DMS79 treated with DMSO at 0.1 percent for 48 hours (cell line): ENCODE measurements at places on chromosomes 11 and 22.

GRCh38 chr11:102527041-102527440, 3.5 kb downstream of the MMP7 start:
- DNase-seq = no peak

GRCh38 chr22:29442976-29443375, 4.6 kb downstream of the RFPL1 start:
- no peak for DNase-seq

GRCh38 chr11:48106166-48106565, 110.4 kb upstream of the OR4B1 start:
- no peak for DNase-seq

DNA sequence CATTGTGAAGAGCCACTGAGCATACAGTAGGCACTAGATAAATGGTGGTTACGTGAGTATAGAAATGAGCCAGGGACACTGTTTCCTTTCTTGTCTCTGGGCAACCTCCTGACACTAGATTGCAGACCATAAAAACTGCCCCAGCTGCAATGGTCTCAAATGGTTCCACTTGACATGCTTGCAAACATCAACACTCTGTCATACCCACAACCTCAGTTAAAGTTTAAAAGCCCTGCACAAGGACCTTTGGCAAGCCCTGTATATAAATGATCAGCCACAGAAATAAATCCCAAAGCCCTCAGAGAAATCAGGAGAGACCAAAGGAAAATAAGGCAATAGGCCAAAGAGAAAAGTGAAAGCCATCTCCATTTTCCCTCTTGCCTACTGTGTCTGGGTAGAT, 20.7 kb downstream of the PLEKHA7 start:
- DNase-seq = peak; percentile 60

DNA sequence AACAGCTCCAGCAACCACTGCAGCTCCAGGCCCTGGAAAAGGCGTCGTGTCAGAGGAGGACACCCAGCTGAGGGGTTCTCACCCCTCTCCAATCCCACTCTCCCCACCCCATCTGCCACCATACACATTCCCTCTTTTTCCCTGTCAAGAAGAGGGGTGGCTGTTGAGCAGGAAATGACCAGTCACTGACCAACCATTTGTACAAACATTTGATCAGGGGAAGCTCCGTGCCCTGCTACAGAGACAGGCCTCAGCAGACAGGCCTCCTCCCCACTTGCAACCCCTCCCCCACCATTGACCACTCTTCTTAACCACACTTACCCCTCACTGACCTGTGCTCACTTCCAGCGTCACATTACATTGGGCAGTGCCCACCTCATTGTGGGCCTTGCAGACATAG, 2.3 kb upstream of the VSIG2 start:
- DNase-seq = no peak

DNA sequence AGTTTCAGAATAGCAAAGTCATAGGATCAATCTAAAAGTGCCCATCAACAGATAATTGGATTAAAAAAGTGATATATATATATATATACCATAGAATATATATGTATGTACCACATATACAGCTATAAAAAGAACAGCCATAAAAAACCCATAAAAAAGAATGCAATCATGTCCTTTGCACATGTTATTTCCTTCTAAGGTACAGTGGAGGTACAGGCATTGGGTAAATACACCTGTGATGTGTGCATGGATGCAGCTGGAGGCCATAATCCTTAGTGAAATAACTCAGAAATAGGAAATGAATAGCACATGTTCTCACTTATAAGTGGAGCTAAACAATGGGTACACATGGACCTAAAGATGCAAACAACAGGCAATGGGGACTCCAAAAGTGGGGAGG, 7.1 kb upstream of the DKK3 start:
- no peak for DNase-seq

DNA sequence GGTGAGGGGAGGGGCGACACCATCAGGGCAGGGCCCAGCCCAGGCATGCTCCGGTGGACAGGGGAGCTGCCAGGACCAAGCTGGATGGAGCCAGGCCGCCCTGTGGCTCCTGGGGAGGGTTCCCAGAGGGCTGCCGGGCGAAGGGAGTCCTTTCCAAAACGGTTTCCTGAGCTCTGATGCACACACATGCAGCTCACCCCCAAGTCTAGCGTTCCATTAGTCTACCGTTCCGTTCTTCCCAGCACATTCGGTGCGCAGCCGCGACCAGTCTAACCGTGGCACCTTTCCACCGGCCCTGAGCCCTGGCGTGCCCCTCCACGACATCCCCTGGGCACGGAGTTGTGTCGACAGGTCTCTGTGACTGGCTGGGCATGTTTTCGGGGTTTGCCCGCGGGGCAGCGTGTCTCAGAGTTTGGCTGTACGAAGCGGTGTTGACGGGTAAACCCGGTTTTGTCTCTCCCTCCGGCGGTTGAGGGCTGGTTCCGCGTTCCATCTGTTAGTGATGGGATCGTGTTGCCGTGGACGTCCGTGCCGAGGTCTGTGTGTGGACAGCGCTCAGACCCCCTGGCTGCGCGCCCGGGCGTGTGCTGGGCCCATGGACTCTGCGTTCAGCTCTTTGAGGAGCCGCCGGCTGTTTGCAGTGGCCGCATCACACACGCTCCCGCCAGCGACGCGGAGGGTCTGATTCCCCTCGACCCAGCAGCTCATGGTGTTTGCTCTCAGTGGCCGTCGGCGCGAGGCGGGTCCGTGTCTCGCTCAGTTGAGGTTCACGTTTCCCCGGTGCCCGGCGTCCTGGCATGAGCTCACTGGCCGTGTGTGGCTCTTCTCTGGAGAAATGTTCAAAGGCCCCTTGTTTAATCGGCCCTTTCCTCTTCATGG, 121.2 kb downstream of the IGLL1 start:
- no peak for DNase-seq
